Activated gamma-delta T cell (primary cell): ENCODE measurements at places on chromosomes 2 and 18.

GRCh38 chr2:104233591-104233990, 620.3 kb upstream of the POU3F3 start:
- no peak for DNase-seq

DNA sequence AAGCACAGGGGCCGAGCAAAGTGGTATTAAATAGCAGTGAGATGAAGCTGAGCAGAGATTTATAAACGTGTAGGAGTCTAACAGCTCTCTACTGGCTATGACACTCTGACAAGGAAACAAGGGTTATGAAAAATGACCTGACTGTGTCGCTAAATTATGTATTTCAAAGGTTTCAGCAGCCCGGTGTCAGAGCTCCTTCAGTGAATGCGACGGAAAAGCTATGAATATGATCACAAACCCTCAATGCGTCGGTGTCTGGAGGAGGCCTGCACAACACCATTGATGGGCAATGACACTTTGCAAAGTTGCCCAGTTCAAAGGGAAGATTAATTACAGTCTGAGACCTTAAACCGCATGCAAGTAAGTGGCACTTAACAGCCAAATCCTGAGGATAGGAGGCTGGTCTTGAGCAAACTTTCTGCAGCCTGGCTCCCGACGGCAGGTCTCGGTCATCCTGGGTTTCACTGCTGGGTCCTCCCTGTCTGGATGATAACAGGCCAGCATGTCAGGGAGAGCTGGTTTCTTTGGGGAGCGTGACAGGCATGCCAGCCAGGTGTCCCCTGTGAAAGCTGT, 615.1 kb upstream of the SALL3 start:
- no peak for DNase-seq

- DNase-seq = no peak
Observed at GRCh38 chr2:145692971-145693478, 1173.1 kb upstream of the ZEB2 start.

DNA sequence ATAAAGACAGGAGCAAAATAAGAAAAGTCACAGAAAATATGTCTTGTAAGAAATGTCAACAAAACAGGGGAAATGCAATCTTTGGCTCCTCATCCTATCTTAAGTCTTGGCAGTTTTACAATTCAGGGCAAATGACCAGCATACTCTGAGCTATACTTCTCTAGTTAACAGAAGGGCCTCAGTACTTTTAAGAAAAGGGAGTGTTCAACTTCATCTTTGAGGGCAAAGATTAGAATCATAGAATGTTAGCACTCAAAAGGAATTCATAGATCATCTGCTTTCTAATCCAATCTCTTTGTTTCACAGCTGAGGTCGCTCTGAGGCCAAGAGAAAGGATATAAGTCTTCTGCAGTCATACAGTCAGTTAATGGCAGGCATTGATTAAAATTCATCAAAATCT, 174.0 kb upstream of the NT5C1B start:
- no peak for DNase-seq

DNA sequence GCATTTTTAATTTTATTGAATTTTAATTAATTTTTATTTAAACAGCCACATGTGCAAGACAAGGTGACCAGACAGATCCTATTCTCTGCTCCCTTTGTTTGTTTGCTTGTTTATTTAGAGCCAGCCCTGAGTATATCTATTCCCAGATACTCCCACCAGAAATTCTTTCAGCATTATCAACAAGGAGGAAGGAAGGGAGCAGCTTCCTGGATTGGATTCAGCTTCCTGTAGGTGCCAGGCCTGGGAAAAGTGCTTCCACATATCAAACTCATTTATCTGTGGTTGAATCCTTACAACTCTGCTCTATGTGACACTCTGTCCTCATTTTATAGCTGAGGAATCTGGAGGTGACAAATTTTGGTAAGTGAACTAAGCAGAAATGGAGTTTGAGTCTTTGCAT, 60.5 kb upstream of the KLF7 start:
- DNase-seq = no peak

- no peak for DNase-seq
Observed at GRCh38 chr2:180978903-180979748, 1.3 kb upstream of the UBE2E3 start.

GRCh38 chr2:77977471-77978063, 455.4 kb upstream of the LRRTM4 start:
- DNase-seq = no peak

DNA sequence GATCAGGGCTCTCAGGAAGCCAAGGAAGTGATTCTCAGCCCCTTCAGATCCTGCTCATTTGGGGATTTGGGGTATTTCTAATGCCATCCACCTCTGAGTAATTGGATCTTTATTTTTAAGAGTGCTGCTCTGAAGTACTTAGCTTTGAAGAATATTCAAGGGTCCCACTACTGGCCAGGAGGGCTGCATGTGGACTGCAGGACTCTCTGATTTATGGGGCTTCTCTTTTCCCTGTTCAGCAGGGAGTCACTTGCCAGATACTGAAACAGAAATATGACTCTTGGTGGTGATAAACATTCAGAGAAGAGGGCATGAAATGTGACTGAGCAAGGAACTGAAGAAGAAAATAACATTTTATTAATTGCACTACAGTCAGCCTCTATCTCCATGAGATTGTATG, 138.5 kb downstream of the MTX2 start:
- DNase-seq = no peak

GRCh38 chr18:65269375-65269774, 481.4 kb upstream of the CDH7 start:
- no peak for DNase-seq

GRCh38 chr2:138572318-138572717, 70.7 kb downstream of the SPOPL start:
- no peak for DNase-seq

- no peak for DNase-seq
Observed at GRCh38 chr2:237971661-237972060, 4.8 kb downstream of the UBE2F start.

- DNase-seq = no peak
Observed at GRCh38 chr2:225037415-225038230, 4.6 kb downstream of the DOCK10 start.

GRCh38 chr2:47484396-47484795, 81.4 kb downstream of the MSH2 start:
- DNase-seq = no peak

DNA sequence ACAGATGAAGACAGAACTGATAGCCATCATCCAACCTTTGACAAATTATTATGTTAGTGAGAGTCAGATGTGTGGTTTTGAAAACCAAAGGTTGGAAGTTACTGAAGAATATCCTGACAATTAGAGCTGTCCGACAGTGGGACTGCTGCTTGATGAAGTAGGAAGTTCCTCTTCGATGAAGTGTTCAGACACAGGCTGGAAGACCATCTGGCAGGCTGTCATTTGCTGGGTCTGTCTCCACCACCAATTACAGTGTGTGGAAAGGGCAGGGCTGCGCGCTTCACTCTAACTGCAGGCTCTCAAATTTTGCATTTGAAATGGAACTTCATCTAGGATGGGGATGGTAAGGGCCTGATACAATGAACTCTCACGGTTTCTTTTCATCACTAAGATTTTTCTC, 313.8 kb downstream of the PIK3C3 start:
- no peak for DNase-seq

- DNase-seq = no peak
Observed at GRCh38 chr18:63299837-63300745, 19.5 kb downstream of the BCL2 start.

- no peak for DNase-seq
Observed at GRCh38 chr18:42578792-42579191, 536.7 kb downstream of the RIT2 start.

DNA sequence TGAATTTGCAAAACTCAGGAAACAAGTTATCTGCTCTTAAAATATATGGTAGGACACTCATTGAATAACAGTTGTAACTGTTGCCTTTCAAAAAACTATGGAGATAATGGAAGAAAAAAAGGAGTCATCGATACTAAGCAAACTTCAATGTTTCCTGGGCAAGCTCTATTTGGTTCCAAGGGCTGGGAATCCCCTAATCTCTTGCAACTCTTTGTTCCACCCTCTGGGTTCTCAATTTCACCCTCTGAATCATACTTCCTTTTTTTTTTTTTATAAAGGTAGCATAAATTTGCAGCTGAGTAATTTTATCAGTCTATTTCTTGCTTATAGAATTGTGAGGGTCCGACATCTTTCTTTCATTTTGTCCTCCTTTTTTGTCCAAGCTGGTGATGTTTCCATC, 36.7 kb downstream of the SLC9A4 start:
- DNase-seq = no peak

- DNase-seq = no peak
Observed at GRCh38 chr2:127953128-127953718, 67.5 kb upstream of the AMMECR1L start.

- no peak for DNase-seq
Observed at GRCh38 chr18:50726960-50727589, 92.7 kb downstream of the MRO start.

DNA sequence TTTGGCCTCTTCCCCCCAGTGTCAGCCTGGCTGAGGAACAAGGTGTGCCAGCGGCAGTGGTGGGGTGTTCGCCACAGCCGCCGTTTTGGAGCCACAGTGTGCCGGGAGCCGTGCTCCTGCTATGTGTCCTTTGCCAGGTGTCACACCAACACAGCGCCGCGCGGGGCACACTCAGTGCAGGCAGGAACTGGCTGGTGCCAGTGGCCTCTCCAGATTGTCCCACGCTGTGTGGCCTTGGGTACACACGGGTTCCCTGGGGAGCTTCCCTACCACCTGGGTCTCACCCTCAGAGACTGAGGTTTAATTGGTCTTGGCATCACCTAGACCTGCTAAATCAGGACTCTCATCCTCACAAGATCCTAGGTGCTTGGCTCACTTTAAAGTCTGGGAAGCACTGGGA, 171.6 kb downstream of the LDLRAD4 start:
- DNase-seq = no peak

GRCh38 chr18:33291539-33291938, 149.0 kb downstream of the CCDC178 start:
- no peak for DNase-seq

GRCh38 chr2:215602997-215603396, 167.1 kb upstream of the FN1 start:
- no peak for DNase-seq

- no peak for DNase-seq
Observed at GRCh38 chr2:219292616-219293015, 13.4 kb downstream of the DNAJB2 start.

GRCh38 chr2:97719362-97720155, 6.2 kb downstream of the ZAP70 start:
- no peak for DNase-seq

- no peak for DNase-seq
Observed at GRCh38 chr2:226664140-226664539, 135.5 kb downstream of the IRS1 start.

DNA sequence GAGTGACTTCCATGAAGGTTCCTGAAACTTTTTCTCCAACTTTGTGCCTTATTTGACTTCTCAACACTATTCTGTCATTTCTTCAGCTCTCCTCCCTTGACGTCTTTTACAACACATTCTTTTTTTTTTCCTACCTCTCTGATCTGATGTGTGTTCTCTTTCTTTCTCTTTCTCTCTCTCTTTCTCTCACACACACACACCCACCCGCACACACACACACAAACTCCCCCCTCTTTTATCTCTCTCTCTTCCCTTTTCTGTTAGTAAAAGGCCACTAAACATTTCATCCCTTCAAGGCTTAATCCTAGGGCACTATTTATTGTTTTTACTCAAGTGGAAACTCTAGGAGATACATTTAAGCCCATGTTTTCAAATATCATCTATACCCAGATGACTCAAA, 107.8 kb upstream of the CNTNAP5 start:
- DNase-seq = no peak

DNA sequence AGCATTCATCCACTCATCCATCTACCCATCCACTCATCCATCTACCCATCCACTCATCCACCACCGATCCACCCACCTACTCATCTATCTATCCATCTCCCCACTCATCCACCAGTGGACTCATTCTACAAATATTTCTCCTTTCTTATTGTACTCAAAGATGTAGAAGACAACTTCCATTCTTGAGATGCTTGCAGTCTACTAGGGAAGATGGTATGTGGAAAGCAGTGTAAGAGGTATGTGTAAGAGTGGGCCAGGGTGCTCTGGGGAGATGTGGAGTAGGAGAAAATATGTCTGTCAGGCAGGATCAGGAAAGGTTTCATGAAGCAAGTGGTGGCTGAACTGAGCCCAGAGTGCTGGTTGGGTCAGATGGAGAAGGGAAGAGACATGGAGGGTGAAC, 150.8 kb downstream of the CELF4 start:
- DNase-seq = no peak
